ENCODE measurements at places on chromosomes 1 and 21. TPM values are rescaled to one million over a fixed set of nuclear protein-coding genes. Genes with fewer than 3 reads are reported as not detected.
A peak's percentile ranks its signal among the peaks of the same experiment; 100 is the strongest.

- DNase-seq, result no peak
These were observed 4.3 kb downstream of the TIAM1 start for GRCh38 chr21:31339721-31340120.

DNA sequence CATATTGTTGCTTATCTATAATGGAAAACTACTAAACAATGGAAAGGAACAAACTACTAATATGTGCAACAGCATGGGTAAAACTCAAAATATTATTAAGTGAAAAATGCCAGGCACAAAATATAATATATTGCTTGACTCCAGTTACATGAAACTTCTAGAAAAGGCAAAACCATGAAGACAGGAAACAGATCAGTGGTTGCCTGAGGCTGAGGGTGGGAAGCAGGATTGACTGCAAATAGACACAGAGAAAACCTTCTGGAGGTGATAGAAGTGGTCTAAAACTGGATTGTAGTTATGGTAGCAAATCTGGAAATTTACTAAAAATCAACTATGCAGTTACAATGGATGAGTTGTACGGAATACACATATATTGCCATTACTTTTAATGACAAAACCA is 29.5 kb upstream of the SLC44A3 start:
- no peak for DNase-seq

DNA sequence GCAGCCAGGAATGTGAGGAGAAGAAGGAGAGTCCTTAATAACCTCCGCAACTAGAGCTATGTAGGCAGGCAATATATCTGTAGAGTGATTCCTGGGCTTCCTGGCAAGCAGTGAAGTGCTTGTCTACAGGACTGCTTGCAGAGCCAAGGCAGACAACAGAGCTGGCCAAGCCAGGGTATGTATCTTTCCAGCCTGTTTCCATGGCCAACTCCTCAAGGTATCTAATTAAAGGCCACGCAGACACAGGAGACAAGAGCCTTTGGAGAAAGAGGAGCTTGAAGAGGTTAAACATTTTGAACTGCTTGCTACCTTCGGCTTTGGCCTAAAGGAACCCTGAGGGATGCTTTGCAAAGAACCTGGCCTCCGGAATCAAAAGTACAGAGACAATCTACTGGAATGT is 137.4 kb downstream of the PIGK start:
- DNase-seq, result no peak

GRCh38 chr21:36186506-36187399 is 30.1 kb downstream of the DOP1B start:
- DNase-seq, result no peak

DNA sequence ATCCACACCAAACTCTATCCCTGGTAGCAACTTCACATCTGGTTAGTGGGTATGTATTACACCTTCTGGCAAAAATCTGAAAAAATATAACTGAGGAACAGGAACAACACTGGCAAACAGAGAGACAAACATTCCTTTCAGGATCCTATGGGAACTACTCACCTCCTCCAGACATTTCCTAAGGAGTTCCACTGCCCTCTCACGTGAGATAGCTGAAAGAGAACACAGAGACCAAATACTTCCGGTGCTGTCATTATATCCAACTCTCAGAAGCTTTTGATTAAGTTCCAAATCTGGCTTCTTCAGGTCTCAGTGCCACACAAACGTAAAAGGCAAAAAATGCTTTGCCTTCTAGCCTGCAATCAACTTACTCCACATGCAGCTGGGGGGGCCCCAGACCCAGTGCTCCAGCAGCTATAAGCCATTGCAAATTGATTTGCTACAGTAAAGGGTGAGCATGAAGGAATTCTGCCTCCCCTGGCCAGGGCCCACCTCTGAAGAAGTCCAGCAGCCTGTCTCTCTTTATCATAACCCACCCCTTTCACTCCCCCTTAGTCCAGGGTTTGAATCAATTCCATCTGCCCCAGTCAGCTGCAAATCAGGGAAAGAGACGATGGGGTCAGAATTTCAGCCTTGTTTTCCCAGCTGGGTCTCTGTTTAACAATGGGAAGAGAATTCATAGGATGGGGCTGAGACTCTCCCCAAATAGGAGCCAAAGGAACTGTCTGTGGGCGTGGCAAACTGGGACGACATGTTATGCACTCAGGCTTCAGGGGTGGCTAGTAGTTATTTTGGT is 32.2 kb downstream of the TFAP2E start:
- no peak for DNase-seq

The OR2M3 gene
- not detected for total RNA-seq

- no peak for DNase-seq
These were observed 70.3 kb upstream of the F3 start for GRCh38 chr1:94611681-94612475.

DNA sequence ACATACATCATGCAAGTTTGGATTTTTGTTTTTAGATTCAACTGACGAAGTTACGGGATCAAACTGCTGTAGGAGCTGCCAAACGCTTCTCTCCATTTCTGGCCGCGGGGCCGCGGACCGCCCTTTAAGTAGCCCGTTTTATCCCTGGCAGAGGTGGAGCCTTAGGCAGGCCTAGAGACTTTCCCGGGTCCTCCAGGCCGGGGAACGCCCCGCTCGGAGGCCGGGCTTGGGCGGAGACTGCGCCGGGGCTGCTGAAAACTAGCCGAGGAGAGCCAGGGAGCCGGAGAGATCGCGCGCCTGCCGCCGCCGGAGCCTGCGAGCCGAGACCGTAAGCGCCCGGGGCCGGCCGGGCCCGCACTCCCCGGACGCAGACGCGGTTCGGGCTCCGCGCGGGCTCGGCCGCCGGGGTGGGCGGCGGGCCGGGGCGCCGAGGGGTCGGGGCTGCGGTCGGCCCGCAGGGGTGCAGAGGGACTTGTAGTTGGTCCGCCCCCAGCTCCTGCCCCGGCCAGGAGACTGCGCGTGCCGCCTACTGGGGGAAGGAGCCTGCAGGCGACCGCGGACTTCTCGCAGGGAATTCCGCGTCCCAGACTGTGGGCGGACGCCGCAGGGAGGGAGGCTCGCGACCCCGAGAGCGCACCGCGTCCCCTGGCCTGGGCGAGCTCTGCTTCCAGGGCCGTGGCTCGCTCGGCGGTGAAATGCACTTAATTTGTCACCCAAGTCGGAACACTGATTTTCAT is at the start of gene EPHX1:
Gene EPHX1 (plus strand): TSS at position 283 of the 737 bp plus-strand sequence. CDS start 18,606 bp downstream, outside the sequence.
- DNase-seq, result peak; percentile 74

The SELE gene
- not detected for total RNA-seq

- DNase-seq, result peak; percentile 45
These were observed 30.3 kb upstream of the CBR3 start for GRCh38 chr21:36104317-36105300.

DNA sequence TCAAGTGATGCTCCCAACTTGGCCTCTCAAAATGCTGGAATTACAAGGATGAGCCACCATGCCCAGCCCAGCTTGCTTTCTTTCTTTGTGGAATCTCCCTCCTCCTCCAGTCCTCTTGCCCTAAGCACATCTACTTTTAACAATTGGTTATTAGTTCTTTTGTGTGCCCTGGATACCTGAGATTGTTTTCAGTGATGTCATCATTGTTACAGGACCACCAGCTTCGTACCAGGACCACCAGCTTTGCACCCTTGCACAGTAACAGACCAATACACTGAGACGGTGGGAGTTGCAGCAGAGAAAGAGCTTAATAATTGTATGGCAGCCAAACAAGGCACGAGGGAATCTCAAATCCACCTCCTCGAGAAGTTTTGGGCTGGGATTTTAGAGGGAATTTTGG is 71.3 kb downstream of the CNIH3 start:
- DNase-seq, result no peak

The TCHHL1 gene
- not detected for total RNA-seq

DNA sequence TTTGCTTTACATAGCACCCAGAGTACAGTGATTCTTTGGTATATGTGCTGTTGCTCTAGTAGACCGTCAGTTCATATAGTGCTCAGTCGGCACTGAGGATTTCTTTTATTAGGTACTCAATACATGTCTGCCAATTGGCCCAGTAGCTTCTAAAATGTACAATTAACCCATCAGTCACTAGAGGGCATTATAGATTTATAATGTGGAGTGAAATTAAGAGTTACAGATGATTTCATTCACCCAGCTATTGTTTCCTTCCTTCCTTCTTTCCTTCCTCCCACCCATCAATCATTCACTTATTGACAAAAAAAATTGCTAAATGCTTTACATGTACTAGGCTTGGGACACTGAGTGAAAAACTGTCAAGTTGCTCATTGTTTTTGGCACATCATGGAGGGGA is 263.6 kb upstream of the USP24 start:
- no peak for DNase-seq

GRCh38 chr21:15804247-15805005 is 74.6 kb downstream of the USP25 start:
- no peak for DNase-seq

DNA sequence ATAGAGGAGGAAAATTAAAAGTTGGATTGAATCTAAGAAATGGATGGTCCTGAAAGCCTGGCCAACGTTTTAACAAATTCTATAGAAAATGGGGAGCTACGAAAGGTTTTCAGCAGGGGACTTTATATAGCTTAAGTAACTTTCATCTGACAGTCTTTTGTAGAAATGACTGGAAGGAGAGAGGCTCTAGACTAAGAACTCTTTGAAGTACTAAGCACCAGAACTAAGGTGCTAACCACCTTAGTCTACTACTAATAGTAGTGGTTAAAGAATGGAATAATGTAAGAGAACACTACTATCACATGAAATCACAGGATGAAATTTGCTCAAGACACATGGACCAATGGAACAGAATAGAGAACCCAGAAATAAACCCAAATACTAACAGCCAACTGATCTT is 126.1 kb downstream of the DENND1B start:
- DNase-seq, result no peak

GRCh38 chr1:160353223-160353622 is 10.0 kb downstream of the NCSTN start:
- peak; percentile 16 for DNase-seq

DNA sequence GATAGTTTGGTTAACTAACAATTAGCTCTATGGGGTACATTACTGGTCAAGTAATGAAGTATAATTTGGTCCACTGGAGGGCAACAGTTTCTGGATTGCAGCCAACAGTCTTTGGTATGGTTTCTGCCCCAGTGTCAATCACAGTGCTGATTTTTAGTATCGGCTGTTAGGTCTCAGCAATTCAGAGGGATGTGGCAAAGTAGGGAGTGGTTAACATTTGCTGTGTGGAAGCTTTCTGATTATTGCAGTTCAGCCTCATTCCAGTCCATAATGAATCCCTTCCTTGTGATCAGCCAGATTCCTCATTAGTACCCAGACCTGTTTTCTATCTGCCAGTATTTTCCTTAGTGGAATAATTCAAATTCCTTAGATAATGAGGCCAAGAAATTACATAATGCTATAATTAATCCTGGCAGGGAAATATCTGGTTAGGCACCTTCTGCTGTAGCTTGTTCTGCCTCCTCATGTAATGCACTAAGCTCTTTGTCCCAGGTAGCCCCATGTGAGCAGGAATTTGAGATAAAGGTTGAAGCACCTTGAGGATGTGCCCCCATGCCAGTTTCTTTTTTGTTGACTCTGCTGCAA is 14.0 kb downstream of the F3 start:
- DNase-seq, result no peak

GRCh38 chr1:204660509-204660908 is 25.0 kb downstream of the LRRN2 start:
- no peak for DNase-seq

DNA sequence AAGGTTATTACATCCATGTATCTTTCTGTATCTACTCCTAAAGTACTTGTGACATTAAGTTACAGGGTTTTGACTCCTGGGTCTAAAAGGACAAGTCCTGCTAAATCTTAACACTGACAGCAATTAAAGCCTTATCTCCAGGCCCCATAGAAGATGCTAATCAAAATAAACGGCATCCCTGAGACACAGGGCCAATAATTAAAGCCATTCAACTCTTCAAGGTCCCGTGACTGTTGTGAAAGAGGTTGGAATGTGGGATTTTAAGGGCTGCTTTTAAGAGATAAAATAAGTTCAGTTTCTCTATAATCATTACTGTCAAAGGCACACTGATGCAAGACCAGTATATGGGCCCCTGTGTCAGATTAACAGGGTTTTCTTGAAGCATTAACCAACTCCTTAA is 8.3 kb downstream of the DNAI4 start:
- no peak for DNase-seq

DNA sequence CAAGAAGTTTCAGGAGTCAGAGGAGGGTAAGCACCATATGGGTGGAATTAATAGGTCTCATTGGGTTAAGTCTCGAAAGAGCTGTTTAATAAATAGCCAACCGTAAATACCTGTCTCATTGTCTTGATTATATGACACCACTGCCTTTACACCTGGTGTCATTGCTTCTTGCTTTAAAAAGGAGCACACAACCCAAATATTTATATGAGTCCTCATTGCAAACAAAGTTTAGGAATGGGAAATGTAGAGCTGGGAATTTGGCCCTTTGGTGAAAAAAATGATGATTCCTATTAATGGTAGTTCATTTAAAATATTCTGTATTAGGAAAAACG is 2.1 kb downstream of the BACH1 start:
- no peak for DNase-seq

DNA sequence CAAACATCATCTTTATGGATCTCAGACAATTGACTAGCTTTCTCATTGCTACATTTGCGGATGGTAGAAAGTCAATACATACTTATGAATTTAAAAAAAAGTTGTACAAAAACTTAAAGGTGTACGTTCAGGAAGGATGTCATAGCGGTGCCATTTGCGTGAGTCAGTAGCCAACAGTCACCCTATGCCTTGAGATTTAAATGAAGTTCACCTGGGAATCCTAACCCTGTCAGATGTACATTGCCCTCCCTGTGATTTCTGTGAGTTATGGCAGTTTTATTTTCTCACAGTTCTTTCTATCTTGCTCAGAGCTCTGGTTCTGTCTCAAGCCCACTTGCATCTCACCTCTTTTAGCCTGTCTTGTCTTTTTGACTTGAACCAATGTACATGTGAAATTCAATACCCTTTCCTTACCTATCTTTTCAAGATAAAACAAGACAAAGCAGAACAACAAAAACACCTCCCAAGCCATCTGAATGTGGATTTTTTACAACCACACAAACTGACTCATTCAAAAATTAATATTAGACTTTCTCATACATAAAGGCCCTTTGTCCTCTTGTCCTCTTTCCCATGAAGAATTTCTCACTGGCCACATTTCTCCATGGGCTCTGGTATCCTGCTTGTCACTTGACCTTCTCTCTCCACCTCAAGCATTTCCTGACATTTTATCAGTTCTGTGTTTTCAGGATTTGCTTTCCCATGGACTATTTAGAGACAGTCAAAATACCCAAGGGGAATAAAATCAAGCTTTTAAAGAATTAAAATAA is 25.3 kb upstream of the ZNF697 start:
- no peak for DNase-seq

The HTR6 gene
- total RNA-seq, result not detected

- no peak for DNase-seq
These were observed 23.6 kb upstream of the FAM78B start for GRCh38 chr1:166190400-166190799.

DNA sequence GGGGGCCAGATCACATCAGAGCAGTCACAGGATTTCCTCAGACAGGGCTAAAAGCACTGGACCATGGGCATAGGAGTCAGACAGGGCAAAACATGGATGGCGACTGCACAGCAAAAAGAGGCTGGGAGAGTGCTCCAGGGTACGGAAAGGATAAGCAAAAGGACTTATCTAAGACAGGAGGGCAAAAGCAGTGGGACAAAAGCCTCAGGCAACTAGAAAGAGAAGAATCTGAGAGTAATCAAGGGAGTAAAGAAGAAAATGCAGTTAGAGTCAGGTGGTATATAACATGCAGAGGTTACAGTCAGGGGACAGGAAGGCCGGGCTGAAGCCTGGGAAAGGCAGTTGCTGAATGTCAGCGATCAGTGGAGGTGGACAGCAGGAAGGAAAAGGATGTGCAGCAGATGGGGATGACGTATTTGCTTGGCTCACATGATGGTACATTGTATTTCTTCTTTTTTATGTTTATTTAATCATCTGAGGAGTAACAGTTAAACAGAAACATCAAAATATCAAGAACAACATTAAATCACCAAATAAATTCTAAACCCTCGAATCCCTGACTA is 63.1 kb upstream of the CNN3 start:
- DNase-seq, result no peak
